Endodermal cell (in vitro differentiated cells): ENCODE measurements at places on chromosomes 4 and X. TPM values are rescaled to one million over a fixed set of nuclear protein-coding genes. Genes with fewer than 3 reads are reported as not detected.

DNA sequence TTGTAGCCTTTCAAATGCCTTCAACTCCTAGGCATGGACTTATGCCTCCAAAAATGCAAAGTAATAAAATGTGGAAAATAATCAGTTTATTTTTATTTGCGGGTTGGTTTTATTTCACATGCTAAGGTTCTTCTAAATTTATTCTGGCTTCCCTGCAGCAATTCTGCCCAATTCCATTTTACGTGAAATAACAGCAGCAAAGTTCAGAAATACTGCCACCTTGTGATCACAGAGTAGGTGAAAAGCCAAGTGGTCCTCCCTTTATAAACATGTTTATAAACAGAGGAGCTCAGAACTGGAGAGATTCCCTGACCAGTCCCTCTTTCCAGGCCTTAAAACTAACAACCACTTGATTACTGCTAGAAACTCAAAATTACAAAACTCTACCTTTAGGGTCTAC, 14.7 kb upstream of the DCHS2 start:
- H3K27ac ChIP-seq, result no peak overlapping the region
- no peak for DNase-seq
- no peaks in the 10 kb centered on the region for H3K4me1 ChIP-seq
- H3K4me3 ChIP-seq, result no peak overlapping the region

- DNase-seq, result no peak
- no peaks in the 10 kb centered on the region for H3K27me3 ChIP-seq
- peaks cover 8% of the 10 kb centered on the region for H3K36me3 ChIP-seq
- no peak overlapping the region for H3K27ac ChIP-seq
Observed at GRCh38 chrX:129823522-129823921, 20.2 kb downstream of the ZDHHC9 start.

GRCh38 chr4:18636001-18636585, 614.5 kb upstream of the LCORL start:
- H3K4me3 ChIP-seq, result no peak overlapping the region
- no peak overlapping the region for H3K27ac ChIP-seq
- H3K4me1 ChIP-seq, result no peaks in the 10 kb centered on the region
- no peaks in the 10 kb centered on the region for H3K27me3 ChIP-seq

GRCh38 chr4:28358606-28359005, 1498.0 kb downstream of the STIM2 start:
- H3K27ac ChIP-seq, result no peak overlapping the region
- H3K4me1 ChIP-seq, result no peaks in the 10 kb centered on the region
- no peaks in the 10 kb centered on the region for H3K36me3 ChIP-seq

GRCh38 chrX:15224747-15225146, 45.1 kb downstream of the ASB9 start:
- DNase-seq, result no peak
- H3K27ac ChIP-seq, result no peak overlapping the region
- H3K27me3 ChIP-seq, result no peaks in the 10 kb centered on the region
- no peaks in the 10 kb centered on the region for H3K4me1 ChIP-seq

GRCh38 chr4:180028682-180029081, 2214.5 kb upstream of the TENM3 start:
- no peak overlapping the region for H3K4me3 ChIP-seq
- H3K27me3 ChIP-seq, result no peaks in the 10 kb centered on the region
- no peak overlapping the region for H3K27ac ChIP-seq
- no peaks in the 10 kb centered on the region for H3K4me1 ChIP-seq

DNA sequence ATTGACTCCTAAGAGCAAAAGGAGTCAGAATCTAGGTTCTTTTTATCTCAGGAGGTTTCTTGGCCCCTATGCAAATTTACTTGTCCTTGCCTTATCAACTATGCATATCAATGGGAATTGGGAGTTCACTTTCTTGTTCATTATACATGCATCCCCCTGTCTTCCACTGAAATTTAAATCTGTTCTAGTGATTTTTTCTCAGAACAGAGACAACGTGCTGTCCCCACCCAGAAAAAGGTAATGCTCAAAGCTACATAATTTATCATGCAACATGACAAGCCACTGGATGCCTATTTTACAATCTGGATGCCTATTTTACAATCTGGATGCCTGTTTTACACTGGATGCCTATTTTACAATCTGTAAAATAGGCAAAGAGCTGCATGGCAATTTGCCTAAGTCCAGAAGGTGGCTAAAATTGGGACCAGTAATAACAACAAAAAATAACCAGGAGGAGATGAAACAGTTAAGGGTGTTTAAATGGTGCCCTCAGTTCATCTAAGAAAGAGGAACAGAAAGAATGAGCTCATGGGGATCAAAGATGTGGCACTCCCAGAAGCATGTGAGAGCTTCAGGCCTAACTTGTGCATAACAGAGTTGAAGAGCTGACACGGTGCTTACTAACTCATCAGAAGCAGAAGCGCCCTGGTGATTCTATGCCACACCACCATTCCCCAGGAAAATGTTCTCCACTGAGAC, 537.8 kb upstream of the BOD1L1 start:
- no peak overlapping the region for H3K4me3 ChIP-seq
- H3K36me3 ChIP-seq, result no peaks in the 10 kb centered on the region
- no peak for DNase-seq
- H3K4me1 ChIP-seq, result no peaks in the 10 kb centered on the region

DNA sequence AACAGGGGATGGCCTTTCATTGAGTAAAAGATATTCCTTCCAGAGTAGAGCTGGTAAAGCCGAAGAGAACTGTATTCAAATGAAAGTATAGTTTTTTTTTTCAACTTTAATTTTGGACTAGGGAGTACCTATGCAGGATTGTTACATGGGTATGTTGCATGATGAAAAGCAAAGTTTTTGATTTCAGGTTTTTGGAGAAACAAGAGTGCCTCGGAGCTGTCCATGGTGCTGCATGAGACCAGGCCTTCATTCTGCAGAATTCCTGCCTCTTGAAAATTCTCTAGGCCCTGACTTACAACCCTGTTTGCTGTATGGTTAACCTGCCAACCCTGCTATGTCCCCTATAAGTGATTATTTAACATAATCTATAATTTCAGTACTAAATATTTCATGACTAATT, 1065.7 kb upstream of the FTHL17 start:
- H3K27me3 ChIP-seq, result no peaks in the 10 kb centered on the region
- peak; percentile 75 for DNase-seq
- H3K4me1 ChIP-seq, result no peaks in the 10 kb centered on the region
- H3K36me3 ChIP-seq, result no peaks in the 10 kb centered on the region

FHDC1 gene
- 7.9 and 10.3 TPM in 2 replicates for total RNA-seq

NKX1-1 gene
- not detected in 3 replicates for total RNA-seq

GPC3 gene
- total RNA-seq, result 14.3 to 39.5 TPM (median 34.7 TPM) in 3 replicates
